ENCODE measurements at places on chromosomes 6 and 20.

DNA sequence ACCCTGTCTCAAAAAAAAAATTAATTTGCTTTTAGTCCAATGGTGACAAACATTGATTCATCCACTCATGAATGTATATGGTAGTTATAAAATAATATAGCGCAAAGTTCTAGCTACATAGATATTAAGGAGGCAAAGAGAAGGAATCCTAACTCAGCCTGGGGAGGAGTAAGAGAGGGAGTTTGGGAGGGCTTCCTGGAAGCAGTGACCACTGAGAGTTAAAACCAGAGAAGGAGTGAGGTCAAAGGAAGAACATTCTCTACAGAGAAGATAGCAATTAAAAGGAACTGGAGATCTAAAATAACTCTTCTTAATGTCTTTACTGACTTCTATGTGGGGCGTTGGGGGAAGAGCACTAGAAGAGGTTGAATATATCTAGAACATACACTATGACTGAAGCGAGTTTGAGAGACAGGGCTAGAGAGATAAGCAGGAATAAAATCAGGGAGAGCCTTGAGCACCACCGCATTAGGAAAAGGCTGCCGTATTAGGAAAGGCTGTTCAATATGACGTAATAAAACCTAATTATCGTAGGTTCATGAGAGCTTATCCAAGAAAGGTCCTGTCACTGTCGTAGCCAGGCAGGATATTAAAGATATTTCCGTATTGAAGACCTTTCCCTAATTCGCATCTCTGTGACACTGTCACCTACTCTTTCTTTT is 81.8 kb upstream of the CNKSR3 start:
- DNase-seq, result no peak

DNA sequence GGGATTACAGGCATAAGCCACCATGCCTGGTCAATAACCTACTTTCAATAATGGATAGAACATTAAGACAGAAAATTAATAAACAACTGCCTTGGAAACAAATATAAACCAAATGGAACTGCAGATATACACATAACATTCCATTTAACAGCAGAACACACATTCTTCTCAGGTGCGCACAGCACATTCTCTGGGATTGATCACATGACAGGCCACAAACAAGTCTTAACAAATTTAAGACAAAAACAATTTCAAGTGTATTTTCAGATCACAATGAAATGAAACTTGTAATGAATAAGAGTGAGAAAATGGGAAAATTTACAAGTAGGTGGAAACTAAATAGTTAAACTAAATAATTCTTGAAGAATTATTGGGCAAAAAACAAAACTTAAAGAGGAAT is 167.9 kb downstream of the TBX18 start:
- DNase-seq, result no peak

- DNase-seq, result no peak
Measured at GRCh38 chr20:3277686-3278465, 38.9 kb upstream of the SLC4A11 start.

DNA sequence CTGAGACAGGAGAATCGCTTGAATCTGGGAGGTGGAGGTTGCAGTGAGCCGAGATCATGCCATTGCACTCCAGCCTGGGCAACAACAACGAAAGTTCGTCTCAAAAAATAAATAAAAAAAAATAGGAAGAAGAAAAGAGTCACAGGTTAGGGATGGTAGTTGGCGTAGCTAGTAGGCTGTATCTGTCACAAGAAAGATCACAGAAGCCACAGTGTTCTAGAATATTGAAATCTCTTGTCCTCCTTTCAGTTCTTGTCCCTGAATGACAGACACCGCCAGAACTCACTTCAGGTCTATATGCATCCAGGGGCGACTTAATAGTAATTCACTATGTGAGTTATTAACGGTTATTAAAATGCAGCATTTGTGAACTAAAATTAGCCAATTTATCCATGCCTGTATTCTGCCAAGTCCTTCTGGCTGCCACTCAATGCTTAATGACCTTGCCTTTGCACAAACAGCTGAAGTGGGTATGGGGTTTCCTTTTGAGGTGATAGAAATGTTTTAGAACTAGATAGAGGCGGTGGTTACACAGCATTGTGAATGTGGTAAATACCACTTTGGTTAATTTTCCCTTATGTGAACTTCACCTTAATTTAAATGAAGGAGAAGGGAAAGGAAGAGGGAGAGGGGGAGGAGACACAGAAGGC is 41.3 kb upstream of the ZMYND8 start:
- DNase-seq, result no peak

GRCh38 chr6:128479048-128479666 is 41.2 kb downstream of the PTPRK start:
- DNase-seq, result no peak

- DNase-seq, result no peak
Measured at GRCh38 chr6:133816171-133816570, 72.7 kb upstream of the TCF21 start.

- no peak for DNase-seq
Measured at GRCh38 chr6:156061465-156061864, 605.8 kb upstream of the NOX3 start.

DNA sequence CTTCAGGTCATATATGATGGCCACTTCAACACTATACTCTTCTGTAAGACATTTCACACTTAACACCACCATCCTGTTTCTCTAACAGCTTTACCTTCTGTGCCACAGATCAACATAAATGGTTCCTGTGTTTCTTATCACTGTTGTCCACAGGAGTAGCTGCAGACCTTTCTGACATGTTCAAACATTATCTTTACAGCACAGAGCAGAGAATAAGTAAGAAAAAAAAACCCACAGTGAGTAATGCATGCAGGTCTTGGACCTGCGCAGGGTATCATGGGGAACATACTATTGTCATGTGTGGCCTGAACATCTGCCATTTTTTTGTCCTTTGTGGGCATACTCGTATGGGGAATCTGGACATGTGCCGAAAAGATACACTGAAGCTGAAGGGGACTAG is 161.9 kb downstream of the KIF16B start:
- DNase-seq, result no peak

- DNase-seq, result no peak
Measured at GRCh38 chr6:29992807-29993206, 50.5 kb downstream of the HLA-A start.

GRCh38 chr6:154378518-154378917 is 21.9 kb upstream of the IPCEF1 start:
- DNase-seq, result no peak

GRCh38 chr6:168699631-168700295 is 258.8 kb downstream of the SMOC2 start:
- DNase-seq, result no peak

- no peak for DNase-seq
Measured at GRCh38 chr6:32397252-32397920, 9.6 kb downstream of the BTNL2 start.

DNA sequence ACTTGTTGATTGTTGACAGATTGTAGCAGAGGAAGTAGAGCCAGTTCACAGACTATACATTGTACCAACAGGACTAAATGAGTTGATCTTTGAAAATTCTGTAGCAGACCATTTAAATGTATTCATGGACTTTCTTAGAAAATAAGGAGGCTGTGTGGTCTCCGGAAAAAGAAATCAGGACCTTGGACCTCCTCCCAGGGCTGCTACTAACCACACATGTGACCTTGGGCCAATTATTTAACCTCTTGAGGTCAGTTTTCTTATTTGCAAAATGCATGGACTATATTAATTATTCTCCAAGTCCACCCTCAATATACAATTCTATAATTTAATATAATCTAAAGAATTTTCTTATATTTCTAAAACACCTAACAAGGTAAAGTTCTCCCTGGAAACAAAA is 492.0 kb upstream of the JAG1 start:
- DNase-seq, result no peak

Data from SIG-M5 (cell line).